Vagina (tissue), 2 donors: ENCODE measurements at places on chromosomes 3 and 15.

DNA sequence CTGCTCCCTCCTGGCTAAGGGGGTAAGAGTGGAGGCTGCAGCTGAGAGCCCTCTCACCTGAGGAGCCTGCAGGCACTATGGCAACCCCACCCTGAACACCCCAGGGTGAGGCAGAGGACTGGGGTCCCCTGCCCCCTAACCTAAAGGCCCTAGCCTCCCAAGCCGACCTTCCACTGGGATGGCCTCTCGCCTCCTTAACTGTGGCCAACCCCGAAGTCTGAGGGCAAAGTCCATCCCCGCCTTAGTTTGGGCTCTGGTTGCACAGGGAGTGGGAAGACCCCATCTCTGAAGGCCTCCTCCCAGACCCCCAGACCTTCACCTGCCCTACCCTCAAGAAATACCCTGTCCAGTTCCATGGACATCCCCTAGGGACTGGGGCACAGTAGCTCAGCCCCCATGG, 100.6 kb upstream of the PRR23E start:
- DNase-seq = no peak

DNA sequence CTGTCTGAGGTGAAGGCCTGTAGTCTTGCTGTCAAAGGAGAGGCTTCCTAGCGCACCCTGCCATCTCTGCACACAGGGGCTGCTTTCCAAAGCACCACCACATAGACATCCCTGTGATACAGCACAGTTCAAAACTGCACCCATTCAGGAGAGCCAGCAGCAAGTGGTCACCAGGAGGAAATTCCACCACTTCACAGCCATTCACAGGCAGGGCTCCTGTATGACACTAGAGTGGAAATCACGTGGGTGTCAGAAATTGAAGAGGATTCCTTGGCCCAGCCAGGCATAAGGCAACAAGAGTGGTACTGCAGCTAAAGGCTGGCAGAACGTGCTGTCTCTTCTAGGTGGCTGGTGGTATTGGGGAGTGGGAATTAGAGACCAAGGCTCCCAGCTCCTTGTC, 102.8 kb downstream of the RFTN1 start:
- DNase-seq = no peak

DNA sequence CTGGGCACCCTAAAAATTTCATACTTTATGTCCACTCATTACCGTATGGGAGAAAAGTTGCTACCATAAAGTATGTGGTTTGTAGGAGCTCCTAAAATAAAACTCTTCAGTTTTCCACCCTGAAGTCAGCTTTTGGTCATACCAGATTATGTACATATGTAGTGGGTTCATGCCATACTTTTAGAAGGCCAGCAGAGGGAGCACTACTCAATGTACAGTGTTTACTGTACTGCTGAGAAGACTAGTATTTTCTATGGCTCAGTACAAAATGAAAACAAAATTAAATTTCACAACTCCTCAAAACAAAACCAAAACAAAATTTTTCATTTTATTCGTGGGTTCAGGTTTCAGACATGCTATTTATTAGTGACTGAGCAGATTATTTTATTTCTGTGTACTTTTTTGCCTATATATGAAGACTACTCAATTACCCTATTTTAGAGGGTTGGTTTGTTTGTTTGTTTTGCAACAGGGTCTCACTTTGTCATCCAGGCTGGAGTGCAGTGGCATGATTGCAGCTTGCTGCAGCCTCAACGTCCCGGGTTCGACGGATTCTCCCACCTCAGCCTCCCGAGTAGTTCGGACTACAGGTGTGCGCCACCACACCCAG, 24.3 kb downstream of the NXPE3 start:
- DNase-seq = no peak

GRCh38 chr15:70375586-70375985, 277.9 kb upstream of the TLE3 start:
- DNase-seq = peak; percentile 44

DNA sequence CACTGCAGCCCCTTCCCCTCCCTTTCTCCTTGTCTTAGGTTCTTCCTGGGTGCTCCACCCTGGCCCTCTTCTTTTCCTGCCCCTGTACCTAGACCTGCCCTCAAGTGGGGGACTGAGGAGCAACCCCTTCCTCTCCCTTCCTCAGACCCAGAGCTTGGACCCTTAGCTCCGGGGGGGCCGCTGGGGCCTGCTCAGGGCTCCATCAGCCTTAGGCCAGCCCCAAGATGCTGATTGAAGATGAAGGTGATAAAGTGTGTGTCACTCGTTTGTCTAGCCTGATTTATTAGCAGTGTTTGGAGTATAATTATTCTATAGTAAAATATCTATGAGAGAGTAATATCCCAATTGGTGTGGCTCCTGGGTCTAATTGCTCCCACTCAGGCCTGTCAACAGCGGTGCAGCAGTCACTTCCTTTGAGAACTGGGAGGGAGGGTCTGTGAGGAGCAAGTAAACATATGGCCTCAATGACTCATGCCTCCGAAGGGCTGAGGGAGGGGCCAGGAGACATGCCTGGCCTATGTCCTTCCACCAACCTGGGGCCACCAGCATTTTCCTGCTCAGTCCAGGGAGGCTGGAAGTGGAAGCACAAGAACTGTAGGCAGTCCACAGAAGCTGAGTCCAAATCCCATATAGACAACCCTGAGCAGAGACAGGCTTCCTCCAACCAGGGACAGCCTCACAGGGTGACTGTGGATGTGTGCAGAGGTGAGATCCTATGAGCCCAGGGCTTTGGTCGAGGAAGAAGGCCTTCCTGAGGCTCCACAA, 123.2 kb downstream of the DNAJB8 start:
- no peak for DNase-seq

DNA sequence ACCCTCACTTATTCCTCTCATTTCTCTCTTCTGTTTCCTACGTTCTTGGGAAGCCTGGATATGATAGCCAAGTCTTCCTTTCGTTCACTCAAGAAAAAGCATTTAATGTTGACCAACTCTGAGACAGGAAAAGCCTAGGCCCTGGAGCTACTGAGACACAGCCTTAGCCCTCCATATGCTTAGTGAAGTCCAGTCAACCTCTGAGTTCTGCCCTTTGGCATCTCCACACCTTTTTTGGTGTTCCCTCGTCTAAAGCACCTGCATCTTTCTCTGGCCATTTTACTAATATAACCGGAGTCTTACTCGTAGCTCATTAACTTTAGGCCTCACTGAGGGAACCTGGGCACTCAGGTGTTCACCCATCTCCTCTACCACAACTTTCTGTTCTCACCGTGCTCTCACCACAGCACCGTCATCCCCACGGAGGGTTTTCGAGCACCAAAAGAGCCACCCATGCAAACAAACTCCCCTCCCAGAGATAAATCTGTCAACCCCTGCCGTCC, 632 bp downstream of the MTHFS start:
- no peak for DNase-seq

DNA sequence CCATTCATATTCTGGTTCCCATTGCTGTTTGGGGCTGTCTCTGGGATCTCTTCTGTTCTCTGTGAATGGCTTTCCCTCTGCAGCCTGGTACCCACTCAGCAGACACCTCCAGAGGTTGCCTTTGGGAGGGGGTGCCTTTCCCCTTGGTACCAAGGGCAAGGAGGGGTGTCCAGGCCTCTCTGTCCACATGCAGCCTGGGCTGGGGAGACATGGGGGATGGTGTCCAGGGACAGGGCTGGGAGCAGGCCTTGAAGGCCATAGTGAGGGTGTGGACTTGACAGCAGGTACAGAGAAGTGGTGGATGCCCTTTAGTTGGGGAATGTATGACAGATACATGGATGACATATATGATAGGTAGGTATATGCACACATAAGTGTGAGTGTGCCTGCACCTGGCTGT, 83.7 kb downstream of the PLXNA1 start:
- DNase-seq = no peak
